Activated CD4-positive, alpha-beta T cell treated with anti-CD3 and anti-CD28 coated beads, Interleukin-2, amount 50 U/mL, for 4 hours (primary cell): ENCODE measurements at places on chromosomes 2 and 18.

GRCh38 chr2:99836690-99837605, 305.4 kb downstream of the AFF3 start:
- DNase-seq: no peak

- no peak for DNase-seq
Measured at GRCh38 chr18:76131738-76132137, 363.3 kb downstream of the ZNF516 start.

GRCh38 chr18:28109781-28110560, 67.0 kb downstream of the CDH2 start:
- DNase-seq: no peak

- DNase-seq: no peak
Measured at GRCh38 chr18:9520666-9521065, 45.4 kb downstream of the RALBP1 start.

DNA sequence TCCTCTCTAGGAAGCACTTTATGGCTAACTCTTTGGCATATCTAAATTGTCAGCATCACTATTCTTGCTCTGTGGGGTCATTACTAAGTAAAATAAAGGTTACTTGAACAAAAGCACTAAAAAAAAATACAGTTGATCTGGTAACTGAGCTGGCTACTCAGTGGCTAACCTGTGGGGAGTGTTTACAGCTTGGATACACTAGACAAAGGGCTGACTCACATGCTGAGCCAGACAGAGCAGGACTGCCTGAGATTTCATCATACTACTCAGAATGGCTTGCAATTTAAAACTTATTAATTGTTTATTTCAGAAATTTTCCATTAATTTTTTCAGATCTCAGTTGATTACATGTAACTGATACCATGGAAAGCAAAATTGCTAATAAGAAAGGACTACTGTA, 1690.4 kb upstream of the SLC39A10 start:
- no peak for DNase-seq

GRCh38 chr2:108570416-108570815, 36.1 kb downstream of the LIMS1 start:
- no peak for DNase-seq

- no peak for DNase-seq
Measured at GRCh38 chr2:18855027-18855426, 265.7 kb upstream of the NT5C1B start.

DNA sequence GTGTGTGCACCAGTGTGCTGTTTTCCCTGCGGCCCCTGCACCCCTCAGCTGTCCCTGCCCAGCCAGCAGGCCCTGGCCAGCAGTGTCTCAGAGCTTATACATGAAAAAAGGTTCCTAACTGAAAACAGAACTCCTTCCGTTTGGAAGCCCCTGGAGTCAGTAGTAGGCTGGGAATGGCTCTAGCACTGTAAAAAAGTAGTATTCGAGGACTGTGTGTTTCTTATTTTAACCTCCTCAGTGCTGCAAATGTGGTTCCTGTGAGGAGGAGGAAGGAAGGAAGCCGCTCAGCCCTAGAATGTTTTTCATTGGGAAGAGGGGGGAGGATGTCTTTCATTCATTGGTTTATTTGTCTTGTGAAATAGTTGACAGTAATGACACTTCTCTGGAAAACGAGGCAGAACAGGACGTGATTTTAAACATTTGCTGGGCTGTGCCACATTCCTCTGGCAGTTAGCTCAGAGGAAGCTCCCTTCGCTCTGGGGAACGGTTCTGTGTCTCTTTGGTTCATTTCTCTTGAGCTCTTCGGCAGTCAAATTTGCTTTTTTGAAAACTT, 103.5 kb downstream of the SPTBN1 start:
- DNase-seq: no peak

- DNase-seq: no peak
Measured at GRCh38 chr2:213015387-213016165, 135.8 kb downstream of the IKZF2 start.

DNA sequence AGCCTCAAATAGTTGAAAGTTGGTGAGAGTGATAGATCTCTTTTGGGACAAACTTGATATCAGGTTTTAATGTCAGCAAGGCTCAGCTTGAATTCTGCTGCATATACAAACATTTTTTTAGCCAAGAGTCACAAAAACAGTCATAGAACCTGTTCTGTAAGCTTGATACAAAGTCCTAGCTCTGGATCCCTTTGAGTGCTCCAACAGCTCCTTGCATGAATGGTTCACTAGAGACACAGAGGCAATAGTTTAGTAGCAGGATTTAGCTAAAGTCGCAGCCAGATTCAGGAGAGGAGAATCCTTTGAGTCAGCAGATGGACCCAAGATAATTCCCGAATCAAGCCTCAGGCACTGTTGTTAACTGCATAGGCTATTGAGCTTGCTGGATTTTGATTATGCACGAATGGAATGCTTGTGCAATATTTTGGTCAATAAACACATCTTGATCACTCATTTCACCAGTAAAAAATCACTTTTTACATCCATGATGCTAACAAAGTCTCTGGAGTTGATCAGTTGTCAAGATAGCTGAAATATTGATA, 148.6 kb downstream of the KLHL14 start:
- DNase-seq: no peak

DNA sequence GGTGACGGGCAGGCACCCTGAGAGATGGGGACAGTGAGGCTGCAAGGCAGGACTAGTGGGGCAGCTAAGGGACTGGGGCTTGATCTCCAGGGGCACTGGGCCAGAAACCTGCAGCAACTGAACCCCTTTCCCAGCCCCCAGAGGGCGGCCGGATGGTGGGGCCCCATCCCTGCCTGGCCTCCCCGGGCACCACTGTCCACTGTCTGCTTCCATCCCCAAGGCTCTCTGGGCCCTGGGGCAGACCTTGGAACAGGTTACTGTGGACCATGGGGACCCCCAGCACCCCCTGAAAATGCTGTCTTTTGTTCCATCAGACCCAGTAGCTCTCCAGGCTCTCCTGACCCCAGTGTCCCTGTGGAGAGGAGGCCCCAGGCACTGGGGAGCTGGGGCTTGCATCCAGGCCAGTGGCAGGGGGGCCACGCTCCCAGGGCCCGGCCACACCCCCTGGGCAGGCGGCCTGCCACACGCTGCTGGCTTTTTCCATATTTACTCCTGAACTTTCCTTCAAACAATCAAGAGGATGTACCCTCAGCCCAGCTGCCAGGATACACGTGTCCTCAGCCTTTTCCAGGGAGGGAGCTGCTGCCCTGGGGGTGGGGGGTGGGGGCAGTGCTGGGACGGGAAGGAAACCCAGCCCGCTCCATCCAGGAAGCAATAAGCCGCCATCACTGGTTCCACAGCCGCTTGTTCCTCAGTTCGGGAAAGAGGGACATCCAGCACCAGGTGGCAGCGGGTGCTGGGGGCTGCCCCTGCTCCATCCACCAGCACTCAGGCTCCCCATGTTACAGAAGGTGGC, 102.3 kb upstream of the ODC1 start:
- DNase-seq: no peak

DNA sequence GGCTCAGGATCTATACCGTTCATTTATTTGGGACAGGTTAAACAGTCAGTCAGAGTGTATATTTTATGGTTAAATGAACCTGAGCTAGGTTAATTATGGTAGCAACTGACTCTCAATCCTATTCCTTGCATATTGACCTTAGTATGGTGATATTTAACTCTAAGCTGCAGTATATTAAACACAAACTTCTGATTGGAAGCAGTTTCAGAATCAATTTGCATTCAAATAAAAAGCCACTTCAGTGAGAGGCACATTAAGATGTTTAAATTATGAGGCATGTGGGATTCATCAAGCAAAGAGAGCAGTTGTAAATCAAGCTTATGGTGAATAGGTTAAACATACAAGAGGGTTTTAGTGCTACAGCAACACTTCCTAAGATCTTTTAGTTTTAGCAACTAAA, 40.4 kb downstream of the FRZB start:
- DNase-seq: no peak

DNA sequence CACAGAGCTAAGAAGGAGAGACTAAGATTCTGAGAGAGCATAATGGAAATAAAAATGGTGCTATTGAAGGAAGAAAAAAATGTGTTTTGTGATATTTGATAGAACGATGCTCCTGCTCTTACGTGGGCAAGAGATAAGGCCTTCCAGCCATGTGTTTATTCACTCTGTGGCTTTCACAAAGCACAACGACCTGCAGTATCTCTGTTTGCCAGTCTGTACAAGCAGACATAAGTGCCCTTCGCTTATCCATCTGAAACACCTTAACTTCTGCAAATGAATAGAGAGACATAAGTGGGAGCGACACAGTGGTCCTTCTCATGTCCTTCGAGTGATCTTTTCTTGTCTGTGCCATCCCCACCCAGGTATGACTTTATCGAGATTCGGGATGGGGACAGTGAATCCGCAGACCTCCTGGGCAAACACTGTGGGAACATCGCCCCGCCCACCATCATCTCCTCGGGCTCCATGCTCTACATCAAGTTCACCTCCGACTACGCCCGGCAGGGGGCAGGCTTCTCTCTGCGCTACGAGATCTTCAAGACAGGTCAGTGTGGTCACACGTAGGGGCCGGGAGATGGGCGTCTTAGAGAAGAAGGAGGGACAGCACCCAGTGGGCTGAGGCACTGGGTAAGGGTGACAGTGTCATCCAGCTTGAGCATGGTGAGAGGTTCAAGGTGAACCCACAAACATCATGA, 33.7 kb downstream of the NRP2 start:
- no peak for DNase-seq

DNA sequence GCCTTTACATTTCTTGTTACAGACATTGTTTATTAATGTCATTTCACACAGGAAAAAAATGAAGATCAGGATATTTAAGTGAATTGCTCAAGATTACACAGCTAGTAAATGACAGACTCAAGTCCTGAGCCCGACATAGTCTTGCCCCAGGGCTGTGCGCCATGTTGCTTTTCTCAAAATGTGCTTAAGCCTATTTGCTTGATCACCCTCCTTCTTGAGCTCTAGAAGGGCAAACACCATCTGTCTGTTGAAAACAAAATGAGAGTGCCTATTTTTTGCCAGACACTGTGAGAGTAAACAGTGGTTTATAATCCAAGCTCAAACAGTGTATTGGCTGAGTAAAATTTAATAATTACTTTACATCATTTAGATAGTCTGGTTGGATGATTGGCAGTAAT, 34.8 kb upstream of the HNMT start:
- no peak for DNase-seq

DNA sequence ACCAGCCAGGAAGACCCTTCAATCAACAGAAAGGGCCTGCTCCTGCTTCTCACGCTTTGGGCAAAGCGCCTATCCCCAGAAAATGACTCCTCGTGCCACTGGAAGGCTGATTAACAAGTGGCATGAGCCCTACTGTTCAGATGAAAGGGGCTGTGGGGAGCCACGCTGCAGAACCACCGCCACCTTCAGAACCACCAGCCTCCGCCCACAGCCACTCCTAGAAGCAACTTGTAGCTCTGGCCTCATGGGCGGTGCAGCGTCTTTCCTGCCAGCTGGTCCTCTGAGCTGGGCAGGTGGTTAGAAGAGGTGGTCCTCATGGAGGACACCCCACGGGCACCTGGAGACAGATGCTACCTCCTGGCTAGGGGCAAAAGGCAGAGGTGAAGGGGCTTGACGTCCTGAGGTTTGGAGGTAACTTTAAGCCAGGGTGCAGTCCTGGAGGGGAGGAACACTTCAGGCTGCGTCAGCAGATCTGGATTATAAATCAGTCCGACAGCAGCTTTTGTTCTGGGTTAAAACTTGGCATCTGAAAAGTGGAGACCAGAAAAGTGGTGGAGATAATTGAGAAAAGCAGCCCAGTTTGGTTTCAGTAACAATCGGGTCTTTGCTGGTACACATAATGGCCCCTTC, 861 bp upstream of the SEMA4C start:
- peak; percentile 54 for DNase-seq

- no peak for DNase-seq
Measured at GRCh38 chr2:45706033-45706432, 54.6 kb downstream of the PRKCE start.

- no peak for DNase-seq
Measured at GRCh38 chr2:230889911-230890601, 25.3 kb downstream of the ITM2C start.

DNA sequence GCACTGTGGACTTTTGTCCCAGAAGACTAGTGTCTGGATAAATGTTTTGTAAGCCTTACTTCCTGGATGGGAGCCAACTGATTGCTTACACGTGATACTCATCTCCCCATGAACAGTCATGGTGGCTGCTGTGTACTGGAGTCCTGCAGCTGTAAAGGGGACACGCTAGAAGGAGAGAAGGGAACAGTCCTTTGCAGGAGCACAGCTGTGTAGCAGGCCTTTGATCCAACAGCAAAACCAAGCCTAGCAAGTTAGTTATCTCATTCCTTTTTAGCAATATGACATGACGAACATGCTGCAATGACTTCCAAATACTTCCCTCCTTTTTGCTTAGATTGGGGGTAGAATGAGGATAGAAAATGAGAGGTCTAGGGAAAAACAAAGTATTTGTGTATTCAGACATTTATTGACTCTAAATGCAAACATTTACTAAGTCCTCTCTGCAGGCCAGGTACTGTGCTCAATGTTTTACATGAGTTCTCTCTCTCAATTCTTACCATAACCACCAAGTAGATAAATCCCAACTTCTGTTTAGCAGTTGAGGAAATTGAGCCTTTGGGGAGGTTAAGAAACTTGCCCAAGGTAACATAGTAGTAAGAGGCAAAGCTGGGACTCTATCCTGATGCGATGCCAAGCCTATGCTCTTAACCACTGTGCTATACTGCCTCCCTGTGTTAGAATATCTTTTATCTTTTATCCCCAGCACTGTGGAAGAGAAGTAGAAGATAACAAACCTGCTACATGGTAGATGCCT, 55.4 kb upstream of the CD28 start:
- DNase-seq: no peak

GRCh38 chr2:139080244-139080643, 300.1 kb upstream of the NXPH2 start:
- no peak for DNase-seq

- no peak for DNase-seq
Measured at GRCh38 chr18:40866013-40866645, 1088.9 kb upstream of the PIK3C3 start.

DNA sequence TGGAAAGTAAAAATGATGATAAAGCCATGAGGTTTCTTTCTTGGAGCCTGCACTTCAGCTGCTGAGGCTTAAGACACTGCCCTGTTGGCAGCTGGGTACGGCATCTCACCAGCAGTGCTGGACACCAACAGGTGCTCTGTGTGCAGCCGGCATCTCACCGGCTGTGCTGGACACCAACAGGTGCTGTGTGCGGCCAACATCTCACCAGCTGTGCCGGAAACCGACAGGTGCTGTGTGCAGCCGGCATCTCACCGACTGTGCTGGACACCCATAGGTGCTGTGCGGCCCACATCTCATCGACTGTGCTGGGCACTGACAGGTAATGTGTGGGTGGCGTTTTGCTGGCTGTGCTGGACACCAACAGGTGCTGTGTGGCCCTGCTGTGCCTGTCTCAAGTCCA, 190.8 kb downstream of the TMEM18 start:
- no peak for DNase-seq

GRCh38 chr2:20438334-20439192, 8.3 kb upstream of the RHOB start:
- no peak for DNase-seq

GRCh38 chr18:8165095-8165494, 444.1 kb upstream of the RAB12 start:
- DNase-seq: no peak
